ENCODE measurements at places on chromosomes 13 and 19.

DNA sequence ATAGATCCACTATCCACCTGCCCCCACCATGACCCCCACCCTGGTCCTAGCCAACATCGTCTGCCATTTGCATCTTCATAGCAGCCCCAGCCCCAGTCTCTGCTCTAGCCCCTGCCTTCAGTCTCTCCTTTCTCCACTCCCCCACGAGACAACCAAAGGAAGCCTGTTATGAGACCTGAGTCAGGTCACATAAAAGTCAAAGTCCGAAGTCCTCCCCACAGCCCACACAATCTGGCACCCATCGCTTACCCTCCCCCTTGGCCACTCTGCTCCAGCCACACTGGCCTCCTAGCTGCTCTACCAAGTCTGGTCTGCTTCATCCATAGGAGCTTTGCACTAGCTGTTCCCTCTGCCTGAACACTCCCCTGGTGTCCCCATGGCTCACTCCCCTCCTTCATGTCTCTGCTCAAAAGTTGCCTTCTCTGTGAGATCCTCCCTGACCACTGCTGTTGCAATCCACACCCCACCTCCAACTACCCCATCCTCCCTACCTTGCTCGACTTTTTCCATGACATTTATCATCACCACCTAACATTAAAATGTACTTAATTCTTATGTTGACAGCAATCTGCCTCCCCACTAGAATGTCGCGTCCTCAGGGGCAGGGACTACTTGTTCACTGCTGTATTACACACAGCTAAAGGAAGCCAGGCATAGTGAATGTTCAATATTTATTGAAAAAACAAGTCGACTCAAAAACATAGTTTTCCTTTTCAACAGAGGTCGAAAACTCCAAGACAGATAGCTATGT lies 1.2 kb upstream of the PLEKHG2 start:
- no peak for DNase-seq

DNA sequence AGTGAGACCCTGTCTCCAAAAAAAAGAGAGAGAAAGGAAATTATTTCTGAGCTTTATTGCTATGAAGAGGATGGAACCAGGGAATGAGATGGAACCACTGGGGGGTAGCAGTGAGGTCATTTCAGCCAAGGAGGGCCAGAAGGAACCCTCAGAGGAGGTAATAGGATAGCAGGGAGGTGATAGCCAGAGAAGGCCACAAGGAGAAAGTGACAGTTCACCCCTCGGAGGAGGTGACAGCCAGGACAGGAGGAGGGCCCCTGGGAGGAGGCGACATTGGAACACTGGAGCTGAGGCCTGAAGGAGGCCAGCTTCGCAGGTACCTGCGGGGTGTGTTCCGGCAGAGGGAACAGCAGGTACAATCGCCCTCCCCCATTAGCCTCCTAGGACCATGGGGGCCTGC lies 675 bp upstream of the PGPEP1 start:
- DNase-seq = no peak

DNA sequence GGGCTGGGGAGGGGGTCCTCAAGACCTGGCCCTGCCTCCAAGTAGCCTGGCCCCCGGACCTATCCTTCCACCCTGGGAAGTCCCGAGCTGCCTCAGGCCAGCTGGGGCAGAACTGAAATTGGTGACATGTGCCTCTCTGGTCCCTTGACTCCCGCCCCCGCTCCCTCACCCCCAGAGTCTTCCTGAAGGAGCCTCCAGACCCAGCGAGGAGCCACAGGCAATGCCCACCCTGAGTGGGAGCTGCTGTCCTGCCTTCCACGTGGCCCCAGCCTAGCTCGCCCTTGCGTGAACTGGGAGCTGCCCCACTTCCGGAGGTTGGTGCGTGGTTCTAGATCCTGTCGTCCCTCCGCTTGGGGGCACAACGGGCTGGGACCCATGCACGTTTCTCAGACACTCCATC lies 34.6 kb downstream of the CEBPA start:
- DNase-seq = no peak

DNA sequence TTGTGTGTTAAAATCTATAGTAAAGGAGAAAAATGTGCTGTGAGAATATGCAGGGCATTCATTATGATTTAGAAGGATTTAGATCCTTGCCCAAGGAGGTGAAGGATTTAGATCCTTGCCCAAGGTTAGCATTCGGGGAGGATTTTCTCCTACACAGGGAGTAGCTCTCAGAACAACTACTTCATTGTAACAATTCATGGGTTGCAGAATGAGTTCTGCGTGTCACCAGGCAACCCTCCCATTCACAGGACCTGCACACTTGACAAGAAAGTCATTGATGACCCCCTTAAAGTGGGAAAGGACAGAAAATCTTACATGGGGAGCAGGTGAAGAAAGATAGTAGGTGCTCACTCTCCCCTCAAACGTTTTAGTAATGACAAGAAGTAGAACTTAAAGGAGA lies 167.1 kb upstream of the MAB21L1 start:
- no peak for DNase-seq

DNA sequence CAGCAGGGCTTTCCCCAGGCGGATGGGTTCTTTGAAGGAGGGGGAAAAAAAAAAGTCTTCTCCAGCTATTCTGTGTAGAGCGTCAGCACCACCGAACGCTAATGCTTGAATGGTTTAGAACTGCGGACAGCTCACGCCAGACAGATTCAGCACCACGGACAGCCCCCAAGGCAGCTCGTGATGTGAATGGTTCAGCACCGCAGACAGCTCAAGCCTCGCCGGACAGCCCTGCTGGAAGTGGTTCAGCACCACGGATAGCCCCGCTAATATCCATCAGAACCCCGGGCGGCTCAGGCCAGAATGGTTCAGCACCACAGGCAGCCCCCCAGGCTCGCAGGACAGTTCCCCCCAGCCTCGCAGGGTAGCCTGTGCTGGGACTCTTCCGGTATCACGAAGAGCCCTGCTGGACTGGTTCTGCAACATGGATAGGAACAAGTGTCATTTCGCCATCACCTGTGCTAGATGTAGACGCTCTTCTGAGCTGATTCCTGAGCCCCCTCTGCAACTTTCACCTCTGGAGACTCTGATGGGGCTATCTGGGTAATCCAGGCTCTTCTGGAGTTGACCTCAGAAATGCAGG lies 4.9 kb upstream of the SMIM17 start:
- DNase-seq = peak; percentile 25

DNA sequence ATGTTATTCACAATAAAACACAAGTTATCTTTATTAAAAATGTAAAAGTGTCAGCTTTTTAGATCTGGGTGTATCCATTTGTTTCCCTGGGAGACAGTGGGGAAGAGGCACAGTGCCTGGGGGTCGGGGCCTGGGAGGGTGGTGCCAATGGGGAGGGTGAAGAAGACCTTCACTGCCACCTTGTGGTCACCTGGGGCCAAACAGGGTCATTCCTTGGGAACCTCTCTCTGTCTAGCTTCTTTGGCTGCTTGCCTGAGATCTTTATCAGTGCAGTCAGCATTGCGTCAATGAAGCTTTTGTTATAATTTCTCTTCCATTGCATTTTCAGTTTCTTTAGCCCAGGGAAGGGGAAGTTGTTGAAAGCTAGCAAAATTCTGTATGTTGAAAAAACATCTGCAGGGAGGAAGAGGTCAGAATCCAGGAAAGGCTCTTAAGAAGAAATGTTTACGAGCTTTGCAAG lies 39.1 kb downstream of the PCDH8 start:
- DNase-seq = peak; percentile 44

Measured in stimulated activated CD4-positive, alpha-beta T cell treated with anti-CD3 and anti-CD28 coated beads, Interleukin-1b, Interleukin-23, amount 100 ng/mL, for 48 hours (primary cell).